Activated naive CD4-positive, alpha-beta T cell treated with anti-CD3 and anti-CD28 coated beads, Interleukin-2, amount 10 ng/mL, durations not matched to agents 7 days and 5 days (primary cell): ENCODE measurements at places on chromosomes 3 and 15.

DNA sequence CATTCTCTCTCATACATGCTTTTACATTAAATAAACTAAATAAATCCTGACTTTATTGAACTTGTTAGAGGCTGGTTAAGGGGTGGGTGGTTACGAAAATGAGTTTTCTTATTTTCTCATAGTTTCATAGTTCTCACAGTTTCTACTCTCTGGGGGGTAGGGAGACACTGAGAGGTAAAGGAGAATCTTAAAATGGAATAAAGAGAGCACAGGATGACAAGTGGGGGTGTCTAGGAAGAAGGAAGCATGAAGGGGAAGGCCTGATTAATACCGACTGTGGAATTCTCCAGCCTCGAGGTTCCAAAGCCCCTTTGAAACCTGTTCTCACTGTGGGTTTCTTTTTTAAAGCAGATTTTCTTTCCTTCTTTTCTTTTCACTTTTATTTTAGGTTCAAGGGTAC, 66.4 kb upstream of the TRA2B start:
- DNase-seq: no peak

- no peak for DNase-seq
Measured at GRCh38 chr3:78856164-78856563, 911.6 kb downstream of the ROBO1 start.

GRCh38 chr3:56994391-56994790, 66.1 kb upstream of the SPATA12 start:
- DNase-seq: no peak

DNA sequence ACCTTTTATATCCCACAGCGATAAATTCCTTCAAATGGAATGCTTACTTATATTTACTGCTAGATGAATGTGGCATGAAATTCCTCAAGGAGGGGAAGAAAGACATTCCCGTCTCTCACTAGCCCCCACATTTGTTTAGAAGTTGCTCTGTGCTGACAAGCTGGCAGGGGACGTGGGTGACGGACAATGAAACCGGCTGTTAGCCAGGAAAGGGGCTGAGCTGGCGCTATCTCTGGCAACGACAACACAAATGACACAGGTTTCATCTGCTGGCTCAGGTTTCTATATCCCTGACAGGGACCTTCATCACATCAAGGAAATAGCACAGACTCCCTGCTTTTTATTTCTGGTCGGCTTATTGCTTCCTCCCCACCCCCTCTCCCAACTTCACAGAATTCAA, 15.8 kb downstream of the RUVBL1 start:
- DNase-seq: no peak

DNA sequence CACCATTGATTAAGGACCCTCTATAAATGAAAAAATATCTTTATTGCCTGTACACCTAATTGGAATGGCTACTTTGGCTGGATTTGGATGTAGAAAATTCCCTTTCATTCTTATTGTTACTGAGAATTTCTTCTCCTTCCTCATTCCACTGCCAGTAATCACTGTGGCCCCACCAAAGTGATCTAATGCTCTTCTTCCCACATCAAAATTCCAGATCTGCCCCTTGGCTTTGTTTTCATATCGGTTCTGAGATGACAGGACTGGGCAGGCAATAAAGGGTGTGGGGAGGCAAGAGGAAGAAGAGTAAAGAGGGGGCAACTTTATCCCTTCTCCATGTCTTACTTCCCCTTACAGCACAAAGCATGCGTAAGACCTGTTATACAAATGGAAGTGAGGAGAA, 2.1 kb downstream of the ANKUB1 start:
- no peak for DNase-seq

- DNase-seq: no peak
Measured at GRCh38 chr15:95448531-95449229, 881.8 kb upstream of the NR2F2 start.

DNA sequence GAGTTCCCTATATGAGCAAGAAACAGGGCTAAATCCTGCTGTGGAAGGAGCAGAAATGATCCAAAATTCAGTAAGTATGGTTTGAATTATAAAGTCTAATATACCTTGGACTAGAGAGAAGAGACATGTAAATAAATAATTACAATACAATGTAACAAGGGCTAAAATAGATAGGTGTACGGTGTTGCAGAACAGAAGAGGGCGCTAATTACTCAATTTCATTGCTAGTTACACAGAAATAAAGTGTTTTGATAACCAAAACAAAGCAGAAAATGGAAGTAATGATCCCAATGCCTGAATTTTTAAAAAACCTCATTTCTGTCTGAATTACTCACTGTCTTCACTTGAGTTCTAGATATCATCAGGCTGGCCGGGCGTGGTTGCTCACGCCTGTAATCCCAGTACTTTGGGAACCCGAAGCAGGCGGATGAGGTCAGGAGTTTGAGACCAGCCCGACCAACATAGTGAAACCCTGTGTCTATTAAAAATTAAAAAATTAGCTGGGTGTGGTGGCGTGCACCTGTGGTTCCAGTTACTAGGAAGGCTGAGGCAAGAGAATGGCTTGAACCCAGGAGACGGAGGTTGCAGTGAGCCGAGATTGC, 8.3 kb upstream of the PLCH1 start:
- DNase-seq: peak; percentile 22

DNA sequence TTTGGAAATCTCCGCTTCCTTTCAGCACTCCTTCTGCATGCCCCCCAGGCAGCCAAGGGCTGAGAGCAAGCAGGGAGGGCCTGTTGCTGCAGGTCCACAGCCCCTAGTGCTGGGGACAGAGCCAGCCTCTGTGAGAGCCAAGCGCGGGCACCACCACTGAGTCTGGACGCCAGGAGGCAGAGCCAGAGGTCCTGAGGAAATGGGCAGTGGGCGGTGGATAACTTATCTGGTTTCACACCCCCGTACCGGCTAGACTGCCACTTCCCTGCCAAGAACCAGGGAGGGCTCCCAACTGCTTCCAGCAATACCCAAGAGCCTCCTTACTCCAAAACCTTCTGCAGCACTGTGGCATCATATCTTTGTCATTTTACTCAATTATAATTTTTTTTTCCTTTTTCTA, 141.6 kb upstream of the IGF1R start:
- no peak for DNase-seq

- peak; percentile 59 for DNase-seq
Measured at GRCh38 chr3:126134219-126134975, 46.0 kb downstream of the ALDH1L1 start.

GRCh38 chr3:159586571-159587202, 401.9 kb upstream of the IL12A start:
- DNase-seq: no peak

- no peak for DNase-seq
Measured at GRCh38 chr3:149933858-149934257, 36.8 kb downstream of the PFN2 start.

- no peak for DNase-seq
Measured at GRCh38 chr3:81947359-81947758, 185.9 kb upstream of the GBE1 start.

DNA sequence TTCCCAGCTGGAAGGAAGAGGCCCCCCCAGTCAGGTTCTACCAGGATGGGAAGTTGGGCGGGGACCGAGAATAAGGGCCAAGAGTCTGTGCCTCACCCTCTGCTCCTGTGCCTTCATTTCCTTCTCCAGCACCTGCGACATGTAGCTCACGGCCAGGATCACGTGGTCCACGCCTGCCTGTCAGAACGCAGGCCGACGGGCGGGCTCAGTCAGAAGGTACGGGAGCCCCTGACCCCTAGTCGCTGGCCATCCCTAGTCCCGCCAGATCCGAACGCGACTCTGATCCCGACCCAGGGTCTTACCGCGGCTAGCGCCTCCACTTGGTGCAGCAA, 489 bp downstream of the GMPPB start:
- DNase-seq: peak; percentile 83

GRCh38 chr15:88637841-88638625, 783 bp upstream of the ISG20 start:
- no peak for DNase-seq

DNA sequence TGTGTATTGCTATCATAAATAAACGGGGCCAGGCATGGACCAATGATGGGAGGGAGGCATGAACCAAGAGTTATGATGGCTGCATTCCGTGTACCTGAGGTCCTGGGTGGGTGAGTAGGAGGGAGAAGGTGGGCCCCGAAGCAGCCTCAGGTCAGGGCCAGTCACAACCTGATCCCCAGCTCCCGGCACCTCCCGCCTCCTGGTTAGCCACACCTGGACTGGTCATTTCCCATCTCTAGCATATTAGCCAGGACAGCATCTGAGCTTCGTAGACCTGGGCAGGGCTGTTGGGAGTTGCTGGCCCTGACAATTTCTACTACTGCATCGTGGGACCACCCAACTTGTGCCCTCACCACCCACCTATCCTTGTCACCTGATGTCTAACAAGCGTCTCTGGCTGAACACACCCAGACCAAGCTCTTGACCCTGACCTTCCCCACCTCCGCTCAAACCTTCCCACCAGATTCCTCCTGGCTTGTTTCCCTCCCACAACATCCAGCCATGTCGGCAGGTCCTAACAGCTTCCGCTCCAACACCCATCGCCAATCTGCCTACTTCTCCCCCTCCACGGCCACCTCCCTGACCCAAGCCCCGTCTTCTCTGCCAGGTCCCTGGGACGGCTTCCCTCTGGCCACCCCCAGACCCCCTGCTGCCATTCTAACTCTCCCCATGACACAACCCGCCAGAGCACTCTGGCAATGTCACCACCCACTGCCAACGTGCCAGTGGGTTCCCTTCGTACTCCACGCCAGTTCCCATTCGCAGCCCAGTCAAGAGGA, 133.8 kb upstream of the IQSEC1 start:
- DNase-seq: no peak

DNA sequence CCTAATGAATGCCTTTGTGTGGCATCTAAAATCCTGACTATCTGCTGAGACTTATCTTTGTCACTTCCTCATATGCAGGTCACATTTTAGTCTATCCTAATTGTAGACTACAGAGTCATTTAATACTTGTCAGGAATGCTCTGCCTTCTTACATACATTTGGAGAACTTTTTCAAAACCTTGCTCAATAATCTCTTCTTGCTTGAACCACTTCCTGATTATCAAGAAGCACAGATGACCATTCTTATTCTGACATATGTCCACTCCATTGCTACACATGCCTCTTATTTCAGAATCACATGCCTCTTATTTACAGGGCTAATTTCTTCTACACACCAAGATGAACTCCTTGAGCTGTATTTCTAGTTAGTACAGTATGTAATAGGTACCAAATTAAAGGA, 400.3 kb downstream of the TBC1D5 start:
- DNase-seq: no peak

DNA sequence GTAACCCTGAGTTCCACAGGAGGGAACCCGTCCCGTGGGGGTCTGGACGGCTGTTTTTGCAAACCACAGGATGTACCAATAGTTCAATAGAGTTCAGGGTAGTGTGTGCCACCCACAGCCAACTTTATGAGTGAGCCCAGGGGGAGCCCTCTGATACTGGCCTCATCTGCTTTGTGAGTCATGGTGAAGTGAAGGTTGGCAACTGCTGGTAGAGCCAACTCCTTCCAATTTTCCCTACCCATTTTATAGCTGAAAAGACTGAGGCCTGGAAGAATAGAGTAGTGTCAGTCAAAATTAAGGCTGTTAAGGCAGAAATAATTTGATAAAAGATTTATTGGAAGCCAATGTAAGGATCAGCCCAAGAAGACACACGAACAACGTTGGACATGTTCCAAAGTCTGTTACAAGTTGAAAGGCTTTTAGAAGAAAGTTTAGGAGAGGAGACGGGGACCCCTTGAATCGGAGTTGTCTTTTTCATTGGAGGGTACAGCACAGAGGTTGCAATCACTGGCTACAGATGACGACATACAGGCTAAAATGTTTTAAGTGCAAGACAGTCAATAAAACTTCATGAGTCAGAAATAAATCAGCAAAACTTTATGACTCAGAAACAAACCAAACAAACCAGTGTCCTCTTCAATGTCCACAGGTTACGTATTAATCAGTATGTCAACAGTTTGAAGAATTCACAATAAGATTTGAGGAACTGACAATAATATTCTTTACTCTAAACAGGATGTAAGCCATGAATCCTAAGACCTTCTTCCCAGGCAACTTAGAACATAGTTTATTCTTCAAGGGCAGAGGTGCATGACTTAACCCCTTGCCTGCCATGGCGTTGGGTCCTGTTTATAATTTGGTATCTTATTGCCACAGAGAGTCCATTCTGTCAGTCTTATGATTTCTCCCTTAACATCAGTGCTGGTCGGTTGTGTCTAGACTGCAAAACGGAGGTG, 62.9 kb upstream of the NR2E3 start:
- DNase-seq: no peak

DNA sequence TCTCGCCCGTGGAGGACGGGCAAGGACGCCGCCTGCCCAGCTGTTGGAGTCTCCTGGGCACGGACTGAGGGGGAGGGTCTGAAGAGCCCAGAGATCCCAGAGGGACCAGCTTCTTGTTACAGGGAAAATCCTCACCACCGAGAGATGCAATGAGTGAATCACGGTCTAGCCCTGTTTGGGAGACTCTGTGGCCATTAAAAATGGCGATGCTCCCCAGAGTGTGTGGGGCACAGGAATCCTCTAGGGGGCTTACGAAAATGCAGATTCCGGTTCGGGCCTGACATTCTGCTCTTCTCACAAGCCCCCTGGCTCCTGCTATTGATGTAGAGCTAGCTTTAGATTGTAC, 35.5 kb upstream of the EPHB3 start:
- no peak for DNase-seq

GRCh38 chr15:33724321-33725036, 243.8 kb upstream of the CHRM5 start:
- no peak for DNase-seq

DNA sequence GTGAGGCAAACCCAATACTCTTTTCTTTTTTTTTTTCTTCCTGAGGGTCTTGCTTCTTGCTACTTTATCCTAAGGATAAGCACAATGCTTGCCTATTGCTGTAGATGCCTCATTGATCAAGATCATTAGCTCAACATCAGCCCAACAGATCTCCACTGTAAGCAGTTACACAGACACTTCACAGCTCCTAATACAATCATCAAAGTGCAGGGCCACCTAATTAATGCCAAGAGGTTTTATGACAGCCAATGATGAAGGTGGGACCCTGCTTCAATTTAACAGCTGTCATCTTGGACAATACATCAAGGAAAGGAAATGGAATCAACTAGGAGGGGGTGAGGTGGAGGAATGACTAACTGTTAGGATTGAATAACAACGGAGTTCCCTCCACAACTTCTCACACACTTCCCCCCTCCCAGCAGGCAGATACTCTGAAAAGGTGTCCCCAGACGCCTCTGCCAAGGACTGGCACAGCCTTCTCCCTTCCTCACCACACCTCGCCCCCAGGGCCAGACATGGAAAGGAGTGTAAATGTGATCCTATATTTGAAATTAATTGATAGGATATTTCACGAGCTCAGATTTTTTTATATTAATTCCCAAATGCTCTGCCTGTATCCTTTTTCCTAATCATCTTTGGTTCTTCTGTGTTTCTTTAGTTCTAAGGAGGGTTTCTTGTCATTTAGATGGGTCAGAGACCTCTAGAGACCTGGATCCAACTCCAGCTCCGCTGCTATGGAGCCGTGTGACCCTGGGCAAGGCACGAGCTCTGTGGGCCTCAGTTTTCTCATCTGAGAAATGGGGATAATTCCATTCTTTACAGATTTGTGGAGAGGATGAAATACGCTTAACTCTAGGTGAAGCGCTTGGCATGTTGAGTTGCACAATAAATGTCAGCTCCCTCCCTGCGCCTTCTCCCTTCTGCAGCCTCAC, 1.2 kb downstream of the DCLK3 start:
- DNase-seq: no peak

GRCh38 chr15:95091444-95091843, 860.1 kb downstream of the MCTP2 start:
- no peak for DNase-seq
